Cerebellar cortex (tissue), 1 donor: ENCODE measurements at places on chromosomes 1 and 21.

DNA sequence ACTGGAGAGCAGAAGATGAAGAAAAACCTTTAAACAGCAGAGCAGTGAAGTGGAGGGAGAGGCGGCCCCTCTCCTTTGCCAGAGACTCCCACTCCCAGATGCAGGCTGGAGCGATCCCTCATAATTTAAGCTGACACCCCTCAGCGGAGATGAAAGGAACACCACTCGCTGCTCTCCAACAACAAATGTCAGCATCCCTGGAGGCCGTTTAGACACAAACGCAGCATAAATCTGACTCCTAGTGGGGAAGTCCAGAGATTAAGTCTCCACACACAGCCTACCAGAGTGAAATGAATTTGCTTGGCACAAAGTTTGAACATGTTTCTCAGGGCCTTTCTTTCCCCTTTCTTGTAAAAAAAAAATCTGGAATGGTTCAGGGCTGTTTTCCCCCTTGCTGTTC, 137.8 kb downstream of the LMX1A start:
- DNase-seq = no peak

- DNase-seq = no peak
Observed at GRCh38 chr1:192959657-192960186, 99.4 kb downstream of the UCHL5 start.

GRCh38 chr1:223177681-223178080, 34.6 kb upstream of the TLR5 start:
- no peak for DNase-seq

GRCh38 chr1:20721117-20722061, 3.6 kb upstream of the KIF17 start:
- no peak for DNase-seq

GRCh38 chr1:12600335-12600734, 17.7 kb downstream of the DHRS3 start:
- DNase-seq = no peak

DNA sequence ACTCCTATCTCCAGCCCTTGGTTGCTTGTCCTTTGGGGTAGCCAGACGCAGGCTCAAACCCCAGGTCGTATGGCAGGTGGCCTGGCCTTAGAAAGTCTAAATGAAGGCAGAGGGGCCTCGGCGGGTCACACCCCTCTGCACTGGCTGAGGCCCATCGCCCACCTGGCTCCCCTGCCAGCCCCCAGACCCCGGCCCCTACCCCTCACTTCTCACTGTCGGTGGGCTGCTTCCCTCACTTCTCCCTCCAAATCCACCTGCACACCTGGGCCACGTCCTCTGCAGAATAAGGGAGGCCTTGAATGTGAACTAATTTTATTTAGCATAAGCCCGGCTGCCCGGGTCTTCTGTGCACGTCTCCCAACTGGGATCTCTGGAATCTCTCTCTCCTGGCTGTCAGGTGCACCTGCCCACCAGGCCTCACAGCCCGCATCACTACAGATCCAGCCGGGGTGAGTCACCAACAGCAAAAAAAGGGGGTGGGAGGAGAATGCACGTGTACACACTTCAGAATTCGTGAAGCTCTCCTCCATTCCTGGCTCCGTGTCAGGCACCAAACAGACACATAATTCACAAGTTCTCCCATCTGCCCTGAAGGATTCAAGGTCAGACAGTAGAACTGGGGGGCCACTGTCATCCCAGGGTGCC, 107.5 kb upstream of the SIM2 start:
- DNase-seq = no peak

DNA sequence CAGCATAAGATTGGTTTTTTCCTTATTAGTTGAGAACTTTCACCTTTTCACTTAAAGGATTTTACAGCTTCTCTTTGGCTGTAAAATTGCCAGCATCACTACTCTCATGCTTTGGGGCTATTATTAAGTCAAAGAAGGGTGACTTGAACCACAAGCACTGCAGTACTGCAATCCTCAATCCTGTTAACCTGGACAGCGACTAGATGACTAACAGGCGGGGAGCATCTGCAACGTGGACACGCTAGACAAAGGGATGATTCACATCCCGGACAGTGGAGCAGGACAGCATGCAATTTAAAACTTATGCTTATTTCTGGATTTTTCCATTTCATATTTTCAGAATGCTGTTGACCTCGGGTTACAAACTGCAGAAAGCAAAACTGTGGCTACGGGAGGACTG, 8.1 kb downstream of the ARV1 start:
- DNase-seq = no peak

GRCh38 chr1:42961312-42962091, 2.8 kb upstream of the SLC2A1 start:
- DNase-seq = no peak
